HepG2 (cell line): ENCODE measurements at places on chromosomes 5 and 9.

GRCh38 chr5:137629646-137630045, 106.2 kb downstream of the KLHL3 start:
- DNase-seq = peak; percentile 41

DNA sequence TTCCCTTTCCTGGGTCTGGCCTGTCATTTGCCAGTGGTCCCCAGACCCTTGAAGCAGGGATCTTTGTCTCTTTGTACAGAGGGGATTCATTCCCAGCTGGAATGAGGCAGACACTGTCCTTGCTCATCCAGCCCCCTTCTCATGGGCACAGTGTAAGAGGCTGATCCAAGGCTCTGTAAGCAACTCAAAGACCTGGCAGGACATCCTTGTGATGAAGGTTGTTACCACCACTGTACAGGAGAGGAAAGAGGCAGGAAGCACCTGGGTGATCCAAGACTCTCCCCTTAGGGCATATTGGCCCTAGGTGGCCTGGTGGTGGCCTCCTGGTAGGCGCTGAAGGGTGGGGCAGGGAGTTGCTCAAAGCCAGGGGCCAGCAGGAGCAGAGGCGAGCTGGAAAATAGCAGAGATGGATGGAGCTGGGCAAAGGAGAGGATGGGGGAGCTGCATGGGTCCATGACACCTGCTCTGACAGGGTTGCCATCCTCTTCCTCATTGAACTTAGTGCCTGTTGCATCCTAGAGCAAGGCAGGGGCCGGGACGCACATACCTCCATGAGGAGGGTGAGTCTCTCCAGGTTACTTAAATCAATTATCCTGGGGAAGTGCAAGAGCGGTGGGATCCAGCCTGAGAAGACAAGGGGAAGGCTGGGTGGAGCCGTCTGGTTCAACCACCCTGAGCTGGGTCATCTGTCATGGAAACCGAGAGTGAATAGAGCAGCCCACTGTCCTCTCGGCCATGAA, 9.8 kb upstream of the GADD45G start:
- no peak for DNase-seq

DNA sequence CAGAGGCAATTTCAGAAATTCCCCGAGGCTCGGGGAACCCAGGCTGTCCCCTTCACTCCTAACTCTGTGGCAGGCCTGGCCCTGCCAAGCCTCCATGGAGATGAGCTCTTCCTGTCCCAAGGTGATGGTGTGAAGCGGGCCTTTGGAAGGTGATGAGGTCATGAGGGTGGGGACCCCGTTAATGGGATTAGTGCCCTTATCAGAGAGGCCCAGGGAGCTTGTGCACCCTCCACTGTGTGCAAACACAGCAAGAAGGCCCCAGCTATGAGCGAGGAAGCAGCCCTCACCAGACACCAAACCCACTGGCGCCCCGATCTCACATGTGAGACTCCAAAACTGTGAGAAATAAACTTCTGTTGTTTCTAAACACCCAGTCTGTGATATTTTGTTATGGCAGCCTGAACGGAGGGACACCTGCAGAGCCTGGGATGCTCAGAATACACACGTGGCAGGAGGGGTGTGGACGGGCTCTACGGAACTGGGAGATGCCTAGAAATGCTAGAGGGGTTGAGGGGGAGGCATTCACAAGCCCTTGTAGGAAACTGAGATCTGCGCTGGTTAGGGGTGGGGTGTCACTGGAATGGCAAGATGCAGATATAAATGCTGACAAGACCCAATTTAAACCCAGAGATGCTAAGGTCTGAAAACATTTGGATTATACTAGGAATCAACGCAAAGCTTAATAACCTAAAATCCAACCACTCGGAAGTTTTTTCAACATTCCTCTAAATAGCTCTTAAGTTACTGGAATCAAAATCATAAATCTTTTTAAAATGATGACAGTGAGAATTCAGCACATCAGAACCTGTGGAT, 46.9 kb downstream of the ADAMTS2 start:
- DNase-seq = no peak

DNA sequence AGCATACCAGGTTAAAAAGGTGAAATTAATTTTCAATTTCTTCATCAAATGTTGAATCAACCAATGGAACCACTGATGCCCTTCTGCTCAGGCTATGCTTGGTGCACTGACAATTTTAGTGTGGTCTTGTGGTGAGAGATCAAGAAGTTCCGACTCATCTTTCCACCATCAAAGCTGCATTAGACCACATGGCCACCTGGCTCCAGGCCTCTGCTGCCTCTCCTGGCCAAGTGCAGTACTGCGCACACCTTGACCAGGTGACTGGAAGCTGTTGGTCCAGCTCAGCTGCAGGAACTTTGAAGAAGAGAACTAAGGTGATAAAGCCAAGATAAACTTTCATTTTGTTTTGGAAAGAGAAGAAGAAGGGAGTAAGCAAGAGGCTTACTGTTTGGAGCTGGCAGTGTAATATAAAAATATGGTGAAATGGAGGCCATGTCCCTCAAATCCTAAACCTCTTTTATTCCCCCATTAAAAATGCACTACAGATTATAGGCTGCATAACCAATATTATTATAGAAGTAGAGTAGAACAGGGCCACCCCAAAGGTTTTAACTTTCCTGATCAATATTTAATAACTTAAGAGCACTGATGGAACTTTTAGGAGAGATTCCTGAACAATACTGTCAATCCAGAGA, 315.5 kb upstream of the C9orf72 start:
- peak; percentile 9 for DNase-seq

DNA sequence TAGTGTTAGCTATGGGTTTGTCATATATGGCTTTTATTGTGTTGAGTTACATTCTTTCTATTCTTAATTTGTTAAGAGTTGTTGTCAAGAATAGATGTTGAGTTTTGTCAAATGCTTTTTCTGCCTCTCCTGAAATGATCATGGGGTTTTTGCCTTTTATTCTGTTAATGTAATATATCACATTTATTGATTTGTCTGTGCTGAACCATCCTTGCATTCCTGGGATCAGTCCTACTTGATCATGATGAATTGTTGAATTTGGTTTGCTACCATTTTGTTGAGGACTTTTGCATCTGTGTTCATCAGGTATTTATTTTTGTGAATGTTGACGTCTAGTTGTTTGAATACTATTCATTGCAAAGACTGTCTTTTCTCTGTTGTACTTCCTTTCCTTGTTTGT, 23.9 kb downstream of the RIC1 start:
- no peak for DNase-seq

GRCh38 chr9:15553528-15553898, 670 bp downstream of the CCDC171 start:
- DNase-seq = no peak

GRCh38 chr5:178685386-178686059, 44.9 kb downstream of the ZNF354A start:
- no peak for DNase-seq
